Activated T-helper 1 cell treated with anti-CD3 and anti-CD28 coated beads, Interleukin-2, amount 50 U/mL, for 16 hours (primary cell): ENCODE measurements at places on chromosomes 12 and 14.

GRCh38 chr12:88035271-88035906 lies 6.2 kb upstream of the C12orf50 start:
- DNase-seq, result peak; percentile 61

DNA sequence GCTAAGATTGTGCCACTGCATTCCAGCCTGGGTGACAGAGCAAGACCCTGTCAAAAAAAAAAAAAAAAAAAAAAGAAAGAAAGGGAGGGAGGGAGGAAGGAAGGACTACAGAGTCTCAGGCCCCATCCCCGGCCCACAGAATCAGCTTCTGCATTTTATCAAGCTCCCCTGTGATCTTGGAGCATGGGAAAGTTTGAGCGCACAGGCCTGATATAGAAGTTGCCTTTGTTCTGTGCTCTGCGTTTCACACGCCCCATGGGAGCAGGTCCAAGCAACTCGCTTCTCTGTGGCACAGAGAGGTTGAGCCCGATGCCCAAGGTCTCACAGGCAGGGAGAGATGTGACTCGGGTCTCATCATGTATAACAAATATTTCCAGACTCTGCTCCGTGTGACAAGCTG lies 101.8 kb downstream of the PHETA1 start:
- no peak for DNase-seq

- no peak for DNase-seq
Measured at GRCh38 chr14:103020271-103021170, 36.8 kb downstream of the CDC42BPB start.

- peak; percentile 20 for DNase-seq
Measured at GRCh38 chr12:104485651-104486362, 29.1 kb downstream of the CHST11 start.

GRCh38 chr14:102116361-102117180 lies 23.1 kb upstream of the WDR20 start:
- no peak for DNase-seq

DNA sequence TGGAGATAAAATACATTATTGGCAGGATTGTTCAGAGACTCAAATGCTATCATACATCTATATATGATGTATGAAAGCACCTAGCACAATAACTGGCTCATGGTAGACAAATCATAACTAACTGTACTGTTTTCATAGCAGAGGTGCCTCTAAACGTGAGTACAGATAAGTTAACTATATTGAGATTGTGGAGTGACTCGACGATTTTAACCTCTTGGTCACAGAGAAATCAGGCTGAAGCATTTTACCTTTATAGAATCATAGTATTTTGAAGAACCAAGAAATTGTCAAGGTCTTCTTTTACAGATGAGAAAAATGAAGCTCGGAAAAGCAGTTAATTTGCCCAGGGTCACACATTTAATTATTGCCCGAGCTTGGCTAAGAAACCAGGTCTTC lies 666 bp upstream of the DERA start:
- no peak for DNase-seq

- DNase-seq, result no peak
Measured at GRCh38 chr14:78982551-78982950, 812.4 kb downstream of the NRXN3 start.

GRCh38 chr12:50720085-50720484 lies 43.8 kb upstream of the ATF1 start:
- no peak for DNase-seq

DNA sequence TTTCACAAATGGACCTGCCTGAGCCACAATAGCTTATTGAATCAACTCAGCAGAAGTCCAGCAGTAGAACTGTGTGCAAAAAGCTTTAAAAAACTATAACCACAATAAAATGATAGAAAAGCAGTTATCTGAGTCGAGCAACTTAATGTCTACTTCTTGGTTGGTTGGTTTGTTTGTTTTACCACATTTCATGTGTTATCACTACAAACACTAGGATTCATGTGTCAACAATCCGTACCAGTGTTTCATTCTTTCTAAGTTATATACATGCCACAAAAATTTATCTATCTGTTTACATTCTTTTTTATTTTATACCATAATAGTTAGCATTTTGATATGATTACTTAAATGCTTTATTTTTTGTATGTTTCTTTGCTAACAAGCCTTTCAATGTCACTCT lies 339.0 kb downstream of the KCNH5 start:
- DNase-seq, result no peak

GRCh38 chr12:79326222-79326621 lies 364.5 kb downstream of the PAWR start:
- no peak for DNase-seq

DNA sequence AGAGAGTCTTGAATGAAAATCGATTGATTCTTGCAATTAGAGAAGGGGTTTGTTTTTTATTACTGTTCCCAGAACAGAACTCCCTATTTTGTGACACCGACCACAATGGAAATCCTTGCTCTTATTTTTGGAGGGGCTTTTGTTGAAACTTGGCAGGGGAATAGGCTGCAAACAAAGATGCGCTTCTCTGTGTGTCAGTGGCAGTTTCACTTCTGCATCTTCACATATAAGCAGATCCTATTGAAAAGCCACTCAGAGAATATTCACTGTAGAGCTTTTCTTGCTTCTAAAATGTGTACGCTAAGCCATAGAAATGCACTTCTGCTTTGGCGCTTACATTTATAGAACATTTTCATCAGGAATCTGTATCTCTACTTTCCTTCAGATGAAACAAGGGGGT lies 1822.4 kb upstream of the SEL1L start:
- no peak for DNase-seq

GRCh38 chr14:59253527-59253926 lies 65.1 kb downstream of the DAAM1 start:
- no peak for DNase-seq

GRCh38 chr12:132711080-132711843 lies 620 bp downstream of the PGAM5 start:
- DNase-seq, result no peak

GRCh38 chr12:43273467-43273866 lies 278.5 kb downstream of the ADAMTS20 start:
- no peak for DNase-seq

DNA sequence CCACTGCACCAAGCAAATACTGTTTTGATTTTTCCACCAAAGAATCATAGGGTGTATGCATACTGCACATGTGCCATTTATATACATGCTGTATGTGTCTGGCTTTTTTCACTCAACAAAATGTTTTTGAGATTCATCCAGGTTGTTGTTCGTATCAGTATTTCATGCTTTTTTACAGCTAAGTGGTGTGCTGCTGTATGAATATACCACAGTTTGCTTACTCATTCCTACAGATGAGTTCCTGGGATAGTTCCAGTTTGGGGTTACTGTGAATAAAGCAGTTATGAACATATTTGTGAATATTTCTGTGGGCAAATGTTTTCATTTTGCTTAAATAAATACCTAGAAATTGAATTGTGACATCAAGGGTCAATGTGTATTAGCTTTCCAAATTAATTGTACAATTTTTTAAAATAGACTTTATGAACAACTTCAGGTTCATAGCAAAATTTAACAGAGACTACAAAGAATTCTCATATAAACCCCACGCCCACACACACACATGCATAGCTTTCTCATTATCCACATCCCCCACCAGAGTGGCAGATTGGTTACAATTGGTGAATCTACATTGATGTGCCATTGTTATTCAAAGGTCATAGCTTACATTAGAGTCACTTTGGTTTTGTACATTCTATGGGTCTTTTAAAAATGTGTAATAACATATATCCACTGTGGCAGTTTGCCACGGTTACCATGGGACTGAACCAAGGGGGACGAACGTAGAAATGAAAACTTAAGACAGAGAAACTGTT lies 6.9 kb upstream of the KRT6A start:
- DNase-seq, result no peak
